ENCODE measurements at places on chromosomes 11 and 22.
A peak's percentile ranks its signal among the peaks of the same experiment; 100 is the strongest.

GRCh38 chr11:14376920-14377319 is 17.9 kb upstream of the RRAS2 start:
- DNase-seq = no peak

GRCh38 chr22:39303358-39303757 is 16.1 kb downstream of the RPL3 start:
- no peak for DNase-seq

- no peak for DNase-seq
Observed at GRCh38 chr11:19079643-19080440, 19.3 kb upstream of the MRGPRX2 start.

GRCh38 chr11:127996825-127997224 is 590.5 kb downstream of the ETS1 start:
- DNase-seq = no peak

GRCh38 chr11:62508336-62509058 is 38.1 kb downstream of the AHNAK start:
- no peak for DNase-seq

DNA sequence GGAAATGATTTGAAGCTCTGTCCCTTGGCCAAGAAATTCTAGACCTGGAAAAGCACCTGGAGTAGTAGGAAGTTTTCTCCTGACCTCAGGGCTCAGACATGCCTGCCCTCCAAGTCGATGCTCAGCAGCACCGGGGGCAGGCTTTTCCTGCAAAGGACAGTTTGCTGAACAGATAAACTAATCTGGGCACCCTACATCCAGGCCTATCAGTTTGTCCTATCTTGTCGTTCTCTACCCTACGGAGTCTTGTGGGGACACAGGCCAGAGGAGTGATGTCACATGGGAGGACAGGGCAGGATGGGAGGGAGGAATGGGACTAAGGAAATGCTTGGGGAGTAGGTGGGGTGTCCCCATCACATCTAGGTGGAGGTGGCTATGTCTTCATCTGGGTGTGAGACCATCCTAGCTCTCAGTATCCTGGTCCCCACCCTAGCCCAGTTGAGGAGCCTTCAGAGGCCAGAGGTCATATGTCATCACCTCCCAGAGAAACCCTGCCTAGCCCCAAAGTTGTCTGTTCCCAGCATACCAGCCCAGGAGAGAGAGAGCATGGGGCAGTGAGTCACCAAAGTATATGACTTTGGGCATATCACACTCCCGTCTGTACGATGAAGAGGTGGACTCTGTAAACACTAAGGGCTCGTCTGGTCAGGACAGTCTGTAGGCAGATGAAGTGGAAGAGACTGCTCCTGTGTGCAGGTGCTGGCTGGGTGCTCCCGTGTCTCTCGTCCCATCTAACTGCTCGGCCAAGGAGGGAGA is 18.1 kb upstream of the FCHSD2 start:
- DNase-seq = no peak

GRCh38 chr11:119906376-119906775 is 177.4 kb upstream of the NECTIN1 start:
- no peak for DNase-seq

DNA sequence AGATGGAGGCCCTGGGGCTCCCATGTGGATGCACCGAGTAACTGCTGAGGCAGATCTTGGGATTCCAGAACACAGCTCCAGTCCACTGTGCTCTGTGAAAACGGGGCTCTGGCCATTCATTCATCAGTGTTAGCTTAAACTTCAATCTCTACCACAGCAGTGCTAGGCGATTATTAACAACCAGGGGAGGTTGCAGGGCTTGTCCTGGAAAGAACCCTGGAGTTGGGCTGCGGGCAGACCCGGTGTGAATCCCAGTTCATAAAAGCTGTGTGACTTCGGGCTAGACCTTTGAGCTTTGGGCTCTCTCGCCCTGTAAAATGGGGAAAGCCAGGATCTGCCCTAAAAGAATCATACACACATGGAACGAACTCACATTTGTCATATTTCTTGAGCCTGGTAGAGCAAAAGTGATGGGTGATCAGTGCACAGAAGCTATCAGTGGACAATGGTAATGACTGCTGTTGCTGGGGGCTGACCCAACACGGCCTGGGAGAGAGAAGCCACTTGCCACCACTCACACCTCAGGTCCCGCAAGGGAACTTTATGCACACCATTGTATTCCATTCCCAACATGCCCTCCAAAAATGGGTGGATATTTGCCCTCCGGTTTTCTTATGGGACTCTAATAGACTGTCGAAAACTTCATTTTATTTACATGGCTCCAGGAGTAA is 15.6 kb upstream of the CRYBB3 start:
- DNase-seq = no peak

GRCh38 chr11:92528001-92528400 is 303.4 kb downstream of the FAT3 start:
- DNase-seq = no peak

- no peak for DNase-seq
Observed at GRCh38 chr11:19493446-19494213, 219.0 kb upstream of the NAV2 start.

GRCh38 chr11:35905646-35906276 is 38.1 kb upstream of the LDLRAD3 start:
- DNase-seq = no peak

DNA sequence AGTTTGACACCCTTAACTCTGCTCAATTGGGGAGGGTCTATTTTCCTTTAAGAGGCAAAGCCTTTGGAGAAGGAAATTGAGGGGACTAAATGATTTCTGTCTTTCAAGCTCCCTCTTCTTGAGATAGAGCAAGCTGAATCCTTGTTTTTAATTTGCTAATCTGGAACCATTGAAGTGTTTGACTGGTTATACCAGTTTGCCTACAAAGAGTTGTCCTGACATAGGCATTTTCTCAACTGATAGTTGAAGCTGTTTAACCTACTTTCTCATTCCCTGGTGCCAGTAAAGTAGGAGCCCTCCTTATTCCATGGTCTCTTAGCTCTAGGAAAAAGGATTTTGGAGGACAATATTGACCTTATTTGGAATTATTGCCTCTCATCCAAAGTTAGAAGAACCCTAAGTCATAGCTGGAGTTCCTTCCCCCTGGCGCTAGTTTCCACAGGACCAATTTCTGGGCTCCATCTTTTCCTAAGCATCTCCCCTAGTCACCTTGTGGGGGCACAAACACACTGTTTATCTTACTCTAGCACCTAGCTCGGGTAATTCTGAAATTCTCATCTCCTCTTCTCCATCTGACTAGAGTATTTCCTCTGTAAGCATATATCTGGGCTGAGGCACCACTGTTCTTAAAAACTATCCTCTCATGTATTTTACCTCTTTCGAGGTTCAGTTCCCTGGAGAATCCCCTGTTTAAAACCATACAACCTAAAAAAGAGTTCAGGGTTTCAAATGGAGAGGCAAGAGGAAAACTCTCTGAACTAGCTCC is 7.4 kb downstream of the ZDHHC5 start:
- no peak for DNase-seq

- no peak for DNase-seq
Observed at GRCh38 chr11:108340973-108341372, 118.1 kb downstream of the ATM start.

DNA sequence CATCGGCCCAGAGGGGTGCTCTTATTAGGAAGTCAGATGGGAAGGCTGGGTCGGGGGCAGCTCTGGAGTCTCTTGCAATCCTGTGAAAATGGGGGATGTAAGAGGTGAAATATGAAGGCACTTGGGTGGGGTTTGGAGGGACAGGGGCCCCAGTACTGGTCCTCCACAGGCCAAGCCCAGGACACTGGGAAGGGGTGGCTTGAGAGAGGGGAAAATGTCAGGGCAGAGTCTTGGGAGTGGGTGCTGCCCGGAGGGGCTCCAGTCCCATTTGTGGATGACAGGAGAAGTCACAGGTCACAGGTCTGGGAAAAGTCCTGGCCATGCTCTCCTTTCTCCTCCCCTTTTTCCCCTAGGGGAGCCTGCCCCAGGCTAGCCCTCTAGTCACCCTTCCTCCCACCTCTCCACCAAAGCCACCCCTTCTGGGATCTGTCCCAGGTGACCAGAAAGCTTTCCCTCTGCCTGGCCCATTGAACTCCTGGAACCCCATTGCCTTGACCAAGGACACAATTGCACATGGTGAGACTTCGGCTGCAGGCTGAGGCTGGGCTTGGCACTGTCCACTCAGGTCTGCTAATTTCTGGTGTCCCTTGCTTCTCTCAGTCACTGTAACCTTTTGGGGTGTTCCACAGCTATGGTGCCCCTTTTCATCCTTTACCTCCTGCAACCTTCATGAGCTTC is 1465.0 kb downstream of the TBC1D22A start:
- no peak for DNase-seq

GRCh38 chr22:50208939-50209892 is 8.4 kb downstream of the SELENOO start:
- DNase-seq = no peak

- no peak for DNase-seq
Observed at GRCh38 chr11:75194147-75194546, 43.2 kb downstream of the SLCO2B1 start.

GRCh38 chr11:61357233-61357893 is 4.3 kb downstream of the CYB561A3 start:
- DNase-seq = peak; percentile 71

- no peak for DNase-seq
Observed at GRCh38 chr11:70805243-70805642, 406.9 kb downstream of the CTTN start.

GRCh38 chr11:19805376-19805775 is 92.7 kb downstream of the NAV2 start:
- DNase-seq = no peak

GRCh38 chr22:40176921-40177737 is 596 bp upstream of the TNRC6B start:
- DNase-seq = peak; percentile 47

DNA sequence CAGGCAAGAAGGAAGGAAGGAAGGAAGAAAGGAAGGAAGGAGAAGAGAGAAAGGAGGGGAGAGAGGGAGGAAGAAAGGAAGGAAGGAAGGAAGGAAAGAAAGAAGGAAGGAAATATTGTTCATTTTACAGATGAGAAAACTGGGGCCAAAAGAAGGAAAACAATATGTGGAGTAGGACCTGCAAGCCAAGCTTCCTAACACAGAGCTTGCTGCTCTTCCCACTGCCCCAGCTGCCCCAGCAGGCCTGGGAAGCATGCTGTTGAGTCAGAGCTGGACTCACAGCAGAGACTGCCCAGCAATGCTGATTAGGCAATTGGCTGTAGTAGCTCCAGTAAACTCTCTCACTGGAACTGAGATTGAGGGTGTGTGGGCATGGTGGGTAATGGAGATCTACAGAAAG is 42.6 kb upstream of the SMCO4 start:
- DNase-seq = no peak

- no peak for DNase-seq
Observed at GRCh38 chr11:111476366-111476765, 35.8 kb downstream of the BTG4 start.

DNA sequence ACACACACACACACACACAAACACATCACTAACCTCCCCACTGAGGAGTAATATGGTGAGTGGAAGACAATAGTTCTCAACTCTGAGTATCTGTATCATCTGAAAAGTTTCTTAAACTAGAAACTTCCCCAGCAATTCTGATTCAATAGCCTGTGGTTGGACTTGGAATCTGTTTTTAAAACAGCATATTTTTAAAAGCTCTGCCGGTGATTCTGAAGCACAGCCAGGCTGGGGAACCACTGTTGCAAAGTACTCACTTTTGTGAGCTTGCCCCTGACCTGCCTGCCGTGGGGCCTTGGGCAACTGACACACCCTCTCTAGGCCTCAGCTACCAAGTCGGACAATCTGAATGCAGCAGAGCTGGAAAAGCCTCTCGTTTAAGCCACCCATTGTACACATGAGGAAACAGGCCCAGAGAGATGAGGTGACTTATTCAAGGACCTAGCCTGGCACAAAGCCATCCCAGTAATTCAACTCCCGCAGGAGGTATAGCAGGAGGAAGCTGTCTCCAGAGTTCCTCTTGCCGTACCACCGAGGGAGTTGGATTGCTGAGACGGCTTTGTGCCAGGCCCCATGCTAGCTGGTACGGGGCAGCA is 8.9 kb downstream of the SLC15A3 start:
- no peak for DNase-seq

DNA sequence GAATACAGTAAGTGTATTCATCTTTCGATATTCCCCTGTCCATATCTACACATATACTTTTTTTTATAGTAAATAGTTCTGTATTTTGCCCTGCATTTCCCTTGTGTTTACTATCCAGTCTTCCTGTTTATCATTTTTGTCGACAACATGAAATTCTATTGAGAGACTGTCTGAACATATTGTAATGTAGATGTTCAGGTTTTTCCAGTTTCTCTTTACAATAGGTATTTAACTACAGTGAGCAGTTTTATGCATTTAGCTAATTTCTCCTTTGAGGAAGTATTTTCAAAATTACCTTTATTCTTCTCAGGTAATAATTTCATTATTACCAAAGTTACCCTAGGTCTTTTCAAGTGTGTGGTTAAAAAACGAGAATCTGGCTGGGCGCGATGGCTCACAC is 16.7 kb downstream of the PIK3IP1 start:
- DNase-seq = no peak

- DNase-seq = no peak
Observed at GRCh38 chr22:25008666-25009065, 56.1 kb downstream of the KIAA1671 start.

DNA sequence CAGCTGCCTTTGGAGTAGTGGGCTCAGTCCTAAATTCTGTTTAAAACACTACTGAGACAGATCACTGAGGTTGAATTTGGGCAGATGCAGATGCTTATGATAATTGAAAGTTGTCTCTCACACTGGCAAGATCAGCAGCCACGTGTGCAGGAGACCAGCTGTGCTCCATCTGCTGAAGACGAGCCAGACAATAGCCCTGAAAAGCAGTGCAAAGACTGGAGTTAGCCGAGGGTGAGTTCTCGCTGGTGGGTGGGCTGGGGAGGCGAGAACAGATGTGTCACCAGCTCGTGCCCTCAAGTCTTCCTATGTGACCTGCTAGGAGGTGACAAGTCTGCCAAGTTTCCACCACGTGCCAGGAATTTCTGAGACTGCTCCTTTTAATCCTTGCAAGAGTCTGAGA is 661.3 kb upstream of the B3GAT1 start:
- no peak for DNase-seq

GRCh38 chr11:134069426-134070341 is 812 bp downstream of the JAM3 start:
- no peak for DNase-seq

- no peak for DNase-seq
Observed at GRCh38 chr11:16776711-16777612, 38.5 kb downstream of the C11orf58 start.

GRCh38 chr11:1256257-1257045 is 33.6 kb downstream of the MUC5B start:
- no peak for DNase-seq

GRCh38 chr11:108131993-108132392 is 10.6 kb downstream of the ACAT1 start:
- no peak for DNase-seq

DNA sequence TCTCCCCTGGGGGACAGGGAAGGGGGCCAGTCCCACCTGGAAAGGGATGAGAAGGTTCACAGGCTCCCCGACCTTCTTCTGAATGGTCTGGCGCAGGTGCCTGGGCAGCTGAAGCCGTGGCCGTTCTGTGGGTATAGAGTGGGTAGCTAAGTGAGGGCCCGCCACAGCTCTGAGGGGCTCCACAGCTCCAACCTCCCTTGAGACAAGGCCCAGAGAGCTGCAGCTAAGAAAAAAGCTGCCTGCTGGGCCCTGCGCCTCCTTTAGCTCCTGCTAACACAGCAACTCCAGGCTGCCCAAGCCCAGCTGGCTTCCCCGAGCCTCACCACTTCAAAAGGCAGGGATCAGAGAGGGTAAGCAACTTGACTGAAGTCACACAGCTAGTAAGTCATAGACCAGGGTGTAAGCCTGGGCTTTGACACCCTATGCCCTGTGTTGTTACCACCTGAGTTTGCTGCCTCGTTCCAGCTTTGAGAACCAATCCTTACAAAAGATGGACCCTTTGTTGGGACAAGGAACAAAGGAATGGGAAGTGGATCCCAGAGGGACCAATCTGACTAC is 18.5 kb downstream of the MYBPC3 start:
- DNase-seq = no peak

- DNase-seq = no peak
Observed at GRCh38 chr11:115724666-115725065, 220.5 kb upstream of the CADM1 start.
